Right lung (tissue), 10 donors: ENCODE measurements at places on chromosomes 4 and X.

DNA sequence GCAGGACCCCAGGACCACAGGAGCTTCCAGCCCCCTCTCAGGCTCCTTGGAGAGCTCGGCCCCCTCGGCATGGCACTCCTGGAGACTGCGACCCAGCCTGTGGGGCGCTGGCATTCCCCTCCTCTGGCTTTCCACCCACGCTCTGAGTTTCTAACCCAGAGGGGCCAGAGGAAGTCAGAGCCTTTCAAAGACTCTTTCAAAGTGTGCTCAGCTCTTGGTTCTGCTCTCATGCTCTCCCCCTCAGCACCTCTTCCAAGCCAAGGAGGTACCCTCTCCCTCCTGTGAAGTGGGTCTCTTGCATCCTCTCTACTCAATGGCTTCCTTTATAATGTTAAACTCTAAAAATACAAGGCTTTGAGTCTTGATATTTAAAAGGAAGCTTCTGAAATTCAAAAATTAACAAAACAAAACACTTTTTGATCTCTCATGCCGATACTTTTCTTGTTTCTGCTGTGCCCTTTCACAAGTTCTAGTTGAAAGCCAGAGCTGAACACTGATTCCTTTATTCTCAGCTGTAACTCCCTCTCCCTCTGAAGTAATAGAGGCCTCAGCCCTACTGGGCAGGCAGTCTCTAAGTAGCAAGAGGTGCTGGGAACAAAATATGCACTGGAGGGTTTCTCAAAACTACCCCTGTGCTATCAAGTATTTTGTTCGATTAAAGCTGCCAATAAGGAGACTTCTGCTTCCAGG is 82.8 kb downstream of the NAT8L start:
- DNase-seq, result no peak

DNA sequence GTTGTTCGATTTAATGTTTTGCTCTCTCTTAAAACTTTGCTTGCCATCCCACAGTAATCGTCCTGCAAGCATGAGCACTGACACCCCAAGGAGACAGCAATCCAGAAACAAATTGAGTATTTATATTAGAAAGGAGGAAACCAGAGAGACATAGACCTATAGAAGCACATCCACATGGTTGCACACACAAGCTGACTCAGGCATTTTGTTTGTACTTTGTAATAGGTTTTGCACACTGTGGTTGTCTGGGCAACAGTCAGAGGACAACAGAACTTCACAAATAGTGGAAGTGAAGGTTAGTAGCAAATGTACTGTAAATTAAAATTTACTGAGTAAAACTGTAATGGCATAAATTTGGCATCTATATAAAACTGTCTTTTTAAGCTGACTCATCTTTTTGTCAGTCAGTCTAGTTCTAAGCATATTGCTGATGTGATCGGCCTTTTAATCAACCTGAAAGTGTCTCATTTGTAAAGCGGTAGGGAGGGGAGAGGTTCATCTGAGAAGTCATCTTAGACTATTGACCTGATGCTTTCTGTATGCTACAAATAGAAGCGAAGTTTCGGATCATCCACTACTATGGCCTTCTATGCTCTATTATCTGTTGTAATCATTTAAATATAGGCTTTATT is 1624.7 kb downstream of the ARAP2 start:
- no peak for DNase-seq

- no peak for DNase-seq
Observed at GRCh38 chr4:76950956-76951671, 1.6 kb downstream of the SEPTIN11 start.

- DNase-seq, result peak; percentile 1
Observed at GRCh38 chrX:22481436-22481835, 208.7 kb downstream of the CBLL2 start.

DNA sequence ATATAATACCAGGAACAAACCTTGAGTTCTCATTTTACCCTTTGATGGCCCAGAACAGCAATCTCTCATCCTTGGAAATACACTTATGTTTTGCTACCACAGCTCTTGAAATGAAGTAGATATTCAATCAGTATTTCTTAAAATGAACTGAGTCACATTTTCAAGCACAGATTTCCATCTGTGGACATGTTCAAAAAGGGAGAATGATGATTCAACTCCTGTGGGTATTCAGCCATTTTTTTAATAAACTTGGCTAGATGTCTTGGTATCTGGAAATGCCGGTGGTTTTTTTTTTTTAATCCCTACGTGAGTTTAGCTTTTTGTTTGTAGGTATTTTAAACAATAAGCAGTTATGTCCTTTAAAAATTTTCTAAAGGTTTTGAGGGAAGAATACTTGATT is 64.2 kb upstream of the TRPC5OS start:
- no peak for DNase-seq

DNA sequence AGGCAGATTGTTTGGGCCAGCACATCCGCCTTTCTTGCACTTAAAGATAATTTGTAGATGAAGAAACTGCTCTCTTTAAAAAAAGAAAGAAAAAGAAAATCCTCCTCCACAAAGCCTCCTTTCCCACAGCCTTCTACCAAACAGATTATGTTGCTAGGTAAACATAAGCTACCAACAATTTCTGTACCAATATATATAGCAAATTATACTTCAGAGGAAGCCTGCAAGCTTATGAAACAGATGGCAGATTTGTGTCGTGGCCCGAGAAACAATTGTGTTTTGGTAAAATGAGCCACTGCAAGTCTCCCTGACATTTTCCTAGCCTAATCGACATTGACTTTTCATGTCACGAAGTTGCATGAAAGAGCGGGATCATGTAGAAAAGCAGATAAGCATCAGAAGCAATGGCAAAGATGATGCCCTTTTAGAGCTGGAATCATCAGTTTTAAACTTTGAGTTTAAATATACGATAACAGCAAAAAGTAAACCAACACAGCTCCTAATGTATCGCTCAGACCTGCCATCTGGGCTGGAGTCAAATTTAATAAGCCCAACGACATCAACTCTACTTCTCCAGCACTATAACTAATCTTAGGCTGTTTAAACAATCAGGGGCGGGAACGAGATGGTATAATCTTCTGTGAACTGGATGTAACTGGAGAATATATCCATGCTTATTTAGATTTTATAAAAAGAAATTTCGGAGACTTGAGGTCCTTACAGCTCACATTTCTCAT is 94.9 kb upstream of the PLAC1 start:
- DNase-seq, result no peak

DNA sequence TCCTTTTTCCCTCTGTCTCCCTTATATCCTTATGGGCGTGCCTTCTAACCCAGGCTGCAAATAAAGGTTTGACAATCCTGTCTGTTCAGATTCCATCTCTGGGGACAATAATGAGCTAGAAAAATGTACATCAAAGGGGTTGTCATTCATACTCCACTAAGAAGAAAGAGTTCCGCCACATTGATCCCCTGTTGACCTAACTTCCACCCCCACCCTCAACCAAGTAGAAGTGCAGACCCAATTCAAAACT is 541 bp upstream of the GABRA3 start:
- no peak for DNase-seq

DNA sequence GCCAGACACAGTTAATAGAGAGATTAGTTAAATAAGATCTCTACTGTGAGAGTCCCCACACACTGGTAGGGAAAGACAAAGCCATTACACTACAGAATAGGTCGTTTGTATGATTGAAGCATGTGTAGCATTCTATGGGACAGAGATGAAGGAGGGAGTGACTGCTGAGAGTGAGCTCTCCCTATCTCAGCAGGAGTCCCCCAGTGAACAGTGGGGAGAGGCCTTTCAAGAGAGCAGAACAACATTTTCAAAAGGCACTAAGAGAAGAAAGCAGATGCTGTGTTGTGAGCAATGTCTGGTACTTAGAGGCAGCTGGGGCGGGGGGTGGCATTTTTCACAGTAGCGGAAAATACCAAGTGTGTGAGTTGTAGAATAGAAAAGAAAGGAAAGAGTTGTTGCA is 413.6 kb downstream of the AFF2 start:
- no peak for DNase-seq

DNA sequence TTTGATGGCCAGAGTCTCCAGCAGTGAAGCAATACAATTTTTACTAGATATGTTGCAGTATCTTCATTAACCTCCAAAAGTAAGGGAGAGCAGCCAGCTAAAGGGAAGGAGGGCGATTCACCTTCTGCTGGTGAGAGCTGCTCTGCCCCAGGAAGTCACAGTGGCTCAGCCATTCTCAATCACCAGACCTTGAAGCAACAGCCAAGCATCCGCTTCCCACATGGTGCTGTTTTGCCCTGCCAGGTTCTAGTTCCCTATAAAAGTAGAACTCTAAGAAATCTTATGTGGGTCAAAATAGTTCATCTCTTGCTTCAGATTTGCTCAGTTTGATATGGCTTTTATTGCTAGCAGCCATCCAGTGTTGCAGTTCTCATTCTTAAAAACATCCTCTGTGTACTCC is 166.8 kb downstream of the STIM2 start:
- no peak for DNase-seq

DNA sequence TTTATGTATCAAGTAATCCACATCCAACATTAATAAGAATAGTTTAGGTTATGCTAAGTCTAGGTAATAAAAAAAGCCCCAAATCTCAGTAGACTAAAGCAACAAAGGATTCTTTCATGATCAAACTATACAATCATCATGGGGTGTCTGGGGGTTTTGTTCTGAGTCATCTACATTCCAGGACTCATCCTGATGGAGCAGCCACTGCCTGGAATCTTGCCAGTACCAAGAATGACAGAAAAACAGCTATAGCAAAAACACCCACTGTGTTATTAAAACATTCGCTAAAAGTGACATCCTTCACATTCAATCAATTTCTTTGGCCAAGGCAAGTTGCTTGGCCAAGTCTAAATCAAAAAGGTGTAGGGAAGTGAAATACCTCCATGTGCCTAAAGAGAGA is 3.9 kb upstream of the ARHGEF38 start:
- DNase-seq, result no peak

DNA sequence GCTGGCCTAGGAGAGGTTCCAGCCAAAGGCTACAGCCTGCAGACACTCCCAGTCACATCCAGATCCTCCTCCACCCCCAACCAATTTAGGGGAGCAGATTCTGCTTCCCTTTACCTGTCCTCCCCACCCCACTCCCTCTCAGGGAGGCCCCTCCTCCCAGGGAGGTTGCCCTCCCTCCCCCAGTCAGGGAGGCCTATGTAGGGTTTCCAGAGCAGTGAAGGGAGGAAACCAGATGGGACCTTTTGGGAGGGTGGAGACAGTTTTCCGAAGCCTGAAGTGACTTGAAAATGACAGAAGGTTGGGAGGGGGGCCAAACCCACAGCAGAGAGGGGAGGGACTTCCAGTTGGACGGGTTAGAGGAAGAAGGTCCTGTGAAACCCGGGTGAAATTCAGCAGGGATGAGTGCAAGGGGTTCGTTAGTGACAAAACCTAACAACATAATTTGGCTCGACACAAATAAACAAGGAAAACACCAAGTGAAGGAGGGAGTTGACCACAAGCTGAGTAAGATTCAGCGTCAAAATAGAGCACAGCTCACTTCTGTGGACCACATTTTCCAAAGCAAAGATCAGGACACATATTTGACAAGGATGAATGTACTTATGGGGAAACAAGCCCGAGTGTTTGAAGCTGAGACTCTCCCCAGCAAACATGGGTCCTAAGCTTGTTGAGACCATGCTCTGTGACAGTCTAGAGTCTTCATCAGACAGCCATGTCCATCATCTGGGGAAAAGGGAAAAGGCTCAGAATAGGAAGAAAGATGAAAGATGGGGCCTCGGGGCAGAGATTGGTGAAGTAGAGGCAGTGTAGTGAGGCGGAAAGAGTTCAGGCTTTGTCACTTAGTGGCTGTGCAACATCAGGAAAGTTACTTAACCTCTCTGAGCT is 46.4 kb downstream of the PRPS1 start:
- no peak for DNase-seq

DNA sequence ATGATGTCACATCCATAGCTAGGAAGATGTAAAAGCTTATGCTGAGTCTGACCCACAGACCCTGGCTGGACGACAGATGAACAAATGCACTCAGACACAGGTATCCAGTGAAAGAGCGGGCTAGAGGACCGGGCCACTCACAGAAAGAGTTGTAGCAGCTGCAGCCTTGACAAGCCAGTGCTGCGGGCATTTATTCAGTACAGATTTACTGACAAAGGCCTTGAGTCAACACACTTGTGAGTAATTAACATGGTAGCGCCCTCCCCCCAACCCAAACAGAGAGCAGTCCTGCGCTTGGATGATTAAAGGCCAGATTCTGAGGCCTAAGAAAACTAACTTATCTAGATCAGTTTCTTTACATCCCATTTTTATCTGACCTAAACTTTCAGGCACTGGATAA is 244.6 kb downstream of the SPANXN4 start:
- DNase-seq, result no peak

DNA sequence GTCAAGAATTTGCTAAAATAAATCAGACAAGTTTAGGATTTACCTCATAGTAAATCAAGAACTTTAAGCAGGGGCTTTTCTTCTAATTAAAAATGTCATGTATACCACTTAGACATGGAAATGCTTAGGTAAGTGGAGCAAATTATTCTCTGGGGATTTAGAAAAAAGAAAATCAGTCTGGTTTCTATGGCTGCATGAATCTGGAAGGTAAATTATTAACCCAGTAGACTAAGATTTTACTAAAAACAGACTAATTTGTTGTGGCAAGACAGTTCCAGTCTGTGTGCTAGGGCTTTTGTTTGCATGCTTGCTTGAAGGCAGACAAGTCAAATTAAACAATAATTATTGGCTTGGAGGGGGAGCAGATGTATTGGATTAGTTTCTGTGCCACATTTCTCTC is 140.6 kb downstream of the TBL1X start:
- no peak for DNase-seq

GRCh38 chr4:146507632-146508031 is 14.1 kb downstream of the SLC10A7 start:
- DNase-seq, result no peak

- DNase-seq, result no peak
Observed at GRCh38 chr4:42750856-42751255, 94.0 kb upstream of the ATP8A1 start.

GRCh38 chr4:110005461-110006056 is 92.9 kb downstream of the EGF start:
- peak; percentile 31 for DNase-seq

GRCh38 chrX:28609917-28610613 is 22.8 kb downstream of the IL1RAPL1 start:
- no peak for DNase-seq

DNA sequence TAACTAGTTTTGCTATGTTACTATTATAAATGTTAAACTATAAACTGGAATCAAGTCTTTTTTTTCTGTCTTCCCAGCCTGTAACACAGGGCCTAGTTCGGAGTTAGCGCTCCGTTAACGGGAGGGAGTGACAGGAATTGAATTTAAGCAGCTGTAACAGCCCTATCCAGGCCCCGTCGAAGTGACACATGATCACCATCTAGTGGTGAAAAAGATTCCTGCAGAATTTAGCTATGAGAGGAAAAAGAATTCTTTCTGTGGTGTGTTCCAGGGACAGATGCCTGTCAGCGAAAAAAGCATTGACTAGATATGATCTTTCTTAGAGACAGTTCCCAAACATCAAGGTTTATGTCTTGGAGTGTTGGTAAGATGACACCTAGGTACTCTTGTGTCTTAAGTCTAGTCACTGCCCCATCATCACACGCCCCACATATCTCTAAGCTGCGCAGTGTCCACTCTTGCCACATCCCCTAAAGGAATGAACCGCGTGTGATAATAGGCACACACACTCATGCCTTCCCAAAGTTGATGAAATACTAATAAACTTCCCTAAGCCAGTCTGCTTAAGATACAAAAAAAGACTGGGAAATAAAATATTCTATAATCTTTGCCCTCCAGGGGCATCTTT is 2.1 kb downstream of the GAB3 start:
- no peak for DNase-seq
